ENCODE measurements at places on chromosomes 7 and 10. TPM values are rescaled to one million over a fixed set of nuclear protein-coding genes. Genes with fewer than 3 reads are reported as not detected.

IFIT1 gene
- total RNA-seq: 2.0 TPM

TMEM254 gene
- total RNA-seq: 16.6 TPM

SLC18A3 gene
- 0.72 TPM for total RNA-seq

TACC2 gene
- 32.2 TPM for total RNA-seq

DNA sequence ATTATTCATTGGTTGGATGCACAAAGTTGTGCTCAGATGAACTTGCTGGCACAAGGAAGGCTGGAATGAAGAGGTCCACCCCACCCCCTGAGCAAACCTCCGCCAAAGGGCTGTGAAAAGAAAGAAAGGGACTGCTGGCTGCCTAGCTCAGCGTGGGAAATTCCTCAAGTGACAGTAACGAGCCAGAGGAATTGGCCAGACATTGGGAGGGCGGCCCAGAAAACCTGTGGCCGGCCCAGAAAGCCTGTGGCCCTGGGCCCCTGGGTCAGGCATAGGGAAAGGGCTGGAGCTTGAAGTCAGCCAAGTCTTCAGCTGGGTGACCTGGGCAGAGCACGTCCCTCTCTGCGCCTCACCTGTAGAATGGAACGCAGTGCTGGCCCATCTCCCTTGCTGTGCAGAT, 30.6 kb upstream of the CTBP2 start:
- no peak for DNase-seq

TRPV6 gene
- not detected for total RNA-seq

- DNase-seq: no peak
Observed at GRCh38 chr10:95414844-95415485, 124.2 kb upstream of the PDLIM1 start.

GRCh38 chr10:93850031-93851015, 43.5 kb upstream of the SLC35G1 start:
- no peak for DNase-seq
